NCI-H1930 (cell line): ENCODE measurements at places on chromosomes 5 and 9.

GRCh38 chr5:61523997-61524396 lies 191.9 kb downstream of the ZSWIM6 start:
- DNase-seq = no peak

- DNase-seq = no peak
These were observed 21.0 kb upstream of the CDK7 start for GRCh38 chr5:69213513-69214215.

GRCh38 chr5:146107901-146108300 lies 2.5 kb upstream of the PLAC8L1 start:
- no peak for DNase-seq

DNA sequence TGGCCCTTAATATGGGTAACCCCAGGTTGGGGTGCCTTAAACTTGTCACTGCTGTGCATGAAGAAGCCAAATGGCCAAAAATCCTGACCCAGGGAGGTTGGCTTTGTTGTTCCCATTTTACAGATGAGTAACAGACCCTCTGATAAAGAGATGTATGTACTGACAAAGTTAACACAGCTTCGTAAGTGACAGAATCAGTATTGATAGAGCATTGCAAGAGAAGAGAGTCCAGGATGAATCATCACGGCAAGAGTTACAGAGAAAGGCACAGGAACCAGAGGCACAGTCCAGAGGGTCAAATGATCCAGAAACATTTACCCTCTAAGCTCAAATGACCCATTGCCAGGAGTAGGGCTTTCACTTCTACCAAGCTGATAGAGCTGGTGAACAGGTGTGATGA lies 103.8 kb upstream of the SMC2 start:
- no peak for DNase-seq

GRCh38 chr9:12666813-12667212 lies 26.4 kb upstream of the TYRP1 start:
- DNase-seq = no peak

- no peak for DNase-seq
These were observed 173.3 kb downstream of the COL23A1 start for GRCh38 chr5:178416919-178417318.
